Mammary epithelial cell (primary cell): ENCODE measurements at places on chromosomes 2 and 18. TPM values are rescaled to one million over a fixed set of nuclear protein-coding genes. Genes with fewer than 3 reads are reported as not detected.

The POTEJ gene
- total RNA-seq: not detected in 2 replicates

The TUBB8B gene
- 0.27 and 0.68 TPM in 2 replicates for total RNA-seq

The SPR gene
- 24.5 TPM for total RNA-seq

The NAB1 gene
- 43.2 TPM for total RNA-seq

The COL4A3 gene
- not detected in 2 replicates for total RNA-seq

The CROCC2 gene
- not detected for total RNA-seq
